ENCODE measurements at places on chromosomes 6 and 20.
A peak's percentile ranks its signal among the peaks of the same experiment; 100 is the strongest.

- DNase-seq = no peak
Observed at GRCh38 chr6:4071330-4071729, 7.6 kb downstream of the FAM217A start.

DNA sequence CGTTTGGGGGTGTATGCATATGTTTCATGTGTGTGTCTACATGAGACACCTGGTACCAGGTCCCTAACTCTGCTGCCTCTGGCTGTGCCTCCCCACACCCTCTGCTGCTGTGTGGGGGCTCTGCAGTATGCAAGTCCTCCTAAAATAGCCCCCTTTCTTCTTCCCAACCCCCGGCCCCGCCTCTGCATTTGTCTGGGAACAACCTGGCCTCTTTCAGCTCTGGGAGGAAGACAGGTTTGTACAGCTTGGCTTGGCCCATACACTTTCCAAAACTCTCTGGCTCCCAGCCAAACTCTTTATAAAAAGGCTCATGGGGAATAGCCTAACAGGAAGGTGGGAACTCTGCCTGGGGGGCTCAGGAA lies 27.1 kb upstream of the EMILIN3 start:
- no peak for DNase-seq

DNA sequence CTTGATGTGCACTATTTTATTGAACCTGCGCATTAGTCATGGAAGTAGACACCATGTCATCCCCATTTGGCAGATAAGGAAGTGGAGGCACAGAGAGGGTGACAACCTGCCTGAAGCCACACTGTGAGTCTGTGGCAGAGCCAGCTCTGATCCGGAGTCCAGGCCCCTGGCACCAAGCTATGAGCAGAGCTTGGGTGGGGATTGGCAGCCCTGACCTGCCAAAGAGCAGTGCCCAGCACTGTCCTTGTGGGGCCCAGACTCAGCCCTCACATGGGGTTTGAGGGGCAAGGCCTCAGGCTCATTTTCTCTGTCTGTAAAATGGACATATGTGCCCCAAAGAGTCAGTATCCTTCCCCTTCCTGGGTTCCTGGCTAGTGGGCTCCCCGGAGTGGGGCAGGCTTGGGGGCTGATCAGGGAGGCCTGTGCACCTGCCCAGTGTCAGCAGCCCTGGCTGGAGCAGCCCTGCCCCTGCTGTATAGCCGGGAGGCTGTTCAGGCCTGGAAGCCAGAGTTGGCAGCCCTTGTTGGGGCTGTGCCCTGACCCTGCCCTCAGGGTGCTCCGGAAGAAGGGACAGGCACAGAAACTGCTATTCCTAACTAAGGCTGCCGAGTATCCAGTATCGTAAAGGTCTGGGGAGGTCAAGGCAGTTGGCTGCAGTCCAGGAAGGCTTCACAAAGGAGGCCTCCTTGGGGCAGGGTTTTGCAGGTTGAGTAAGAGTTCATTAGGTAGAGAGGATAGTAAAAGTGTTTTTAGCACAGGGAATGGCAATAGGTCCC lies 38.7 kb downstream of the TGM2 start:
- DNase-seq = no peak

- DNase-seq = no peak
Observed at GRCh38 chr6:456887-457286, 65.3 kb downstream of the IRF4 start.

GRCh38 chr6:158225767-158226166 lies 57.6 kb downstream of the GTF2H5 start:
- DNase-seq = no peak

DNA sequence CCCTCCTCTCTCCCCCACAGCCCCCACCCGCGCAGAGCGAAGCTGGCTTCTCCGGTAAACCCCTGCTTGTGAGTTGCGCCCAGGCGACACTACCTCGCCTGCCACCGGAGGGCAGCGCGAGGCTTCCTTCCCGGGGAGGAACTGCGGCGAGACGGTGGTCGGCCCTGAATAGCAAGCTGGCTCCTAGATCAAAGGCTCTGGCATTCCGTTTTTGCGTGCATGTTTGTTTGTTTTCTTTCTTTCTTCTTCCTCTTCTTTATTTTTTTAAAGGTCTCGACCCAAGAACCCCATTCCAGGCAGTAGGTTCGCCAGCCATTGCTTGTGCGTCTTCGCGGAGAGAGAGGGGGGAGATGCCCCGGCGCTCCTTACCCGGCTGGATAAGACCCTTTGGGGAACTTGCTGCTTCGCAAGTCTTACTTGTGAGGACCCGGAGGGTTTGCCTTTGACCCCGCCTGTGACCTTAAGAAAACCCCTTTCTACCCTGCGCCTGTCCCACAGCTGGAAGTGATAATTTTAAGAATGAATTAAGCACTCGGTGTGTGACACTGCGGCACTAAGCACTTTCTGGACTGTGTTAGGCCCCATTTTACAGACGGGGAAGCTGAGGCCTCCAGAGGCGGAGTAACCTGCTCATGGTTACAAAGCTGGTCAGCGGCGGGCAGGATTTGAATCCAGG lies 92.7 kb upstream of the SIRPA start:
- DNase-seq = peak; percentile 81

DNA sequence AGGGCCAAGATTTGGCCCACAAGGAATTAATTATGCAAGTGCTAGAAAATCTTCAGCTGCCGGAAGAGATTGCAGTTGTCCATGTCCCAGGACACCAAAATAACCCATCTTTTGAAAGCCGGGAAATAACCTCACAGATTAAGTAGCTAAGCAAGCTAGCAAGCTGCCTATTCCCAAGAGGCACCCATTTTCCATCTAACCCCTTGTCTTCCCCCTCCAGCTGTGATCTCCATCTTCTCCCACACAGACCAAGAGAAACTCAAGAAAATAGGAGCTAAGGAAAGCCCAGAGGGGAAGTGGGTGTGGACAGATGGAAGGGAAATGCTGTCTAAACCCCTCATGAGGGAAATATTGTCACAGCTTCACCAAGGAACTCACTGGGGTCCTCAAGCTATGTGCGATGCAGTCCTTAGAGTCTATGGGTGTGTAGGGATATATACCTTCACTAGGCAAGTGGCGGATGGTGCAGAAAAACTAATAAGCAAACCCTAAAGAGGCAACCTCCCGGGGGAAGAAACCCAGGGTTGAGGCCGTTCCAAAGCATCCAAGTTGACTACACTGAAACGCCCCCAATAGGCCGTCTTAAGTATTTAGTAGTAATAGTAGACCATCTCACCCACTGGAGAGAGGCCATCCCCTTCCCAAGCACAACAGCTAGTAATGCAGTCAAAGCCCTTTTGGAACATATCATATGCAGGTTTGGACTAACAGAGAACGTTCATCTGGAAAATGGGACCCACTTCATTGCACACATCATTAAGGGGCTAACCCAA lies 64.3 kb upstream of the PRSS16 start:
- no peak for DNase-seq

DNA sequence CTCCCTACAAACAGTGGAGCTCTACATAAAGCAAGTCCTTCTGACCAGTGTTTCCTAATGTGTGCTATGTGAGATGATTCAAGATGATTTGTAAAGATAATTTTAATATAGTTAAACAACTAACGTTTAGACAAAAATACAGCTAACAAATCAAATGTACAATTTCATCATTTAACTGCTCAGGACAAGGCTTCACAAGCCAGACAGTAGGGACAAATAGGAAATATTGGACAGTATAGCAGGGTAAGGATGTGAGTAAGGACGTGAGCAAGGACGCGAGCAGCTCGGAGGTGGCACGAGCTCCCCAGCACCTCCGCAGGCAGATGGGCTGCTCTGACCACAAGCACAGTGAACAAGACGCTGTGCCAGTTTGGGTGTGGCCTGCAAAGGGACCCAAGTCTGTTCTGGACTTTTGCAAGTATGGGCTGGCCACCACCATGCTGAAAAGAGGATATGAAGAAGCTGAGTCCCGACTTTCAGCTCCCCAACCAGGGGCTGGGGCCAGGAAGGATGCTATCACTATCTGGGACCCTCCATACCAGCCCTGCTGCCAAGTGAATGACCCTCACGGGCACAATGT lies 14.5 kb downstream of the DIDO1 start:
- DNase-seq = no peak

DNA sequence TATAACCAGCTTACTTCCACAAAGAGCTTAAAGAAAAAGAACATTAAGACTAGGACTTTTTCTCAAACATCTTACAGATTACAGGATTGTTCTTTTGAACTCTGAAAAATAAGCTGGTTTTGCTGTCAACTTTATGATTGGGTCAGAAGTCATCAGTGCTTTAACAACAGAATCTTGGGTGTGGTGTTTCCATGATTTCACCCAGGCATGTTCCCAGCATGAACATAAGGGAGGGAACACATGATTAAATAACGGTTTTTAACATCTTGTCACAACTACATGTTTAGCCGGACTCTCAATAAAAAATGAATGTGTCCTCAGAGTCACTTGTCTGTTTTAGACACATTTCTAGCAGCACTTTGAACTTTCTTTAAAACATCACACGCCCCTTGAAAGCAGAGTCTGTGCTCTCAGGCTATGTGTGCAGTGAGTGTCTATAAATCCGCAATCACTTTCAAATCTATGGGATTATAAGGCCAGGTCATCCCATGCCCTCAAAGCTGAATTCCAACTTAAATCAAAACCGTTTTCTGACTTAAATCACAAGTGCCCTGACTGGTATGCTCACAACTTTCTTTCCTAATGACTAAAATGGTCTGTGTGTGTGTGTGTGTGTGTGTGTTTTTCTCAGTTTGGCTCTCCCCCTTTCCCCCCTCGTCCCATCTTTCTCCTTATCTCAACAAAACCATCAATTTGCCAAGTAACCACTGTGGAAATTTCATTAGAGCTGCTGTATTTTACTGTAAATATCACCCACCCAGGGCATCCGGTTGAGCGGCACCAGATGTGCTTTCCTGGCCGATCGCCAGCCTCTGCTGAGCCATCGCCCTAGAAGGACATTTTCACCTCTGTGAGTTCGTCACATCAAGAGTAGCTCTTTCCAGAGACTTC lies 216.8 kb upstream of the DTNBP1 start:
- DNase-seq = no peak

- no peak for DNase-seq
Observed at GRCh38 chr6:17473554-17473953, 80.2 kb downstream of the CAP2 start.

DNA sequence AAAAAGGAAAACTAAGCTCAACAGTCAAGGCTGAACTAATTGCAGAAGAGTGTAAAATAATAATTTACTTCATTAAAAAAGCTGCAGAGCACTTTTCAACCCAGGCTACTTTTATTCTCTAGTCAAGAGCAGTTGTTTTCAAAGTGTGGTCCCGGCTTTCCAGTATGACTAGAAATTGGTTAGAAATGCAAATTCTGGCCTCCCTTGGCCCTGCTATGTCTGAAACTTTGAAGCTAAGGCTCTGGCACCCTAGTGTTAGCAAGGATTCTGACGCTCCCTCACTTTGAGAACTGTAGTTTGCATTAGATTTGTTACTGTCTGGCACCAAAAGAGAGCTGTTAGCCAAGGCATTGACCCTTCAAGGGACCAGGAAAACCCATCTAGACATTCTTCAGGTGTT lies 9.5 kb upstream of the NXT1 start:
- no peak for DNase-seq

DNA sequence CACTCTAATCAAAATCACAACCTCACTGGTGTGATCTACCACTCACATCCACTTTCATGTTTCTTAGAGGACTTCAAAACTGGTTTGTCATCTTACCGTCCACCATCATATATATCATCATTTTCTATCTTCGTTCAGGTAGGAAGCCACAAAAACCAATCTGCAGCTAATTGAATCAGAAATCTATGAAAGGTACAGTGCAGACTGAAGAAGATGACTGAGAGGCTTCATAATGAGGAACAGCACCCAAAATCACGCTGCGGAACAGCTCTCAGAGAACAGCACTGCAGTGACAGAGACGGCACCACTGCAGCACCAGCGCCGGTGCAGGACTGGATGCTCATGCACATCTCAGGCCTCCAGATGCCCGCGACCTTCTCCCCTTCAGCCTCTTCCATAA lies 13.0 kb downstream of the GMDS start:
- DNase-seq = no peak

- no peak for DNase-seq
Observed at GRCh38 chr6:44043479-44044153, 83.6 kb downstream of the MRPL14 start.

GRCh38 chr6:156848123-156848522 lies 70.9 kb downstream of the ARID1B start:
- no peak for DNase-seq

GRCh38 chr6:156840136-156840535 lies 63.0 kb downstream of the ARID1B start:
- no peak for DNase-seq

DNA sequence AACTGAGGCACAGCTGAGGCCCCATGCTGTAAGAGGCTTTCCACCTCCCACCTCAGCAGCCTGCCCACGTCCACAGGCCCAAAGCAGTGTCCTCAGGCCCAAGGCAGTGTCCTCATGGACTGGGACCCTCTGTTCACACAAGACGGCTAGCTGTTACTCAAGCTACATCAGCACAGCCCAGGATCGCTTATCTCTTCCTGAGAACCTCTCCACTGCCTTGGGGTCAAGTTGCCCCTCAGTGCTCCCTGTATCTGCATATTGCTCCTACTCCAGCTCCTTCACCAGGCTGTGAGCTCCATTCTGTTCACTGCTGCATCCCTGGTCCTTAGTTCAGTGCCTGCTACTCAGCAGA lies 208.8 kb upstream of the TAB2 start:
- DNase-seq = no peak

DNA sequence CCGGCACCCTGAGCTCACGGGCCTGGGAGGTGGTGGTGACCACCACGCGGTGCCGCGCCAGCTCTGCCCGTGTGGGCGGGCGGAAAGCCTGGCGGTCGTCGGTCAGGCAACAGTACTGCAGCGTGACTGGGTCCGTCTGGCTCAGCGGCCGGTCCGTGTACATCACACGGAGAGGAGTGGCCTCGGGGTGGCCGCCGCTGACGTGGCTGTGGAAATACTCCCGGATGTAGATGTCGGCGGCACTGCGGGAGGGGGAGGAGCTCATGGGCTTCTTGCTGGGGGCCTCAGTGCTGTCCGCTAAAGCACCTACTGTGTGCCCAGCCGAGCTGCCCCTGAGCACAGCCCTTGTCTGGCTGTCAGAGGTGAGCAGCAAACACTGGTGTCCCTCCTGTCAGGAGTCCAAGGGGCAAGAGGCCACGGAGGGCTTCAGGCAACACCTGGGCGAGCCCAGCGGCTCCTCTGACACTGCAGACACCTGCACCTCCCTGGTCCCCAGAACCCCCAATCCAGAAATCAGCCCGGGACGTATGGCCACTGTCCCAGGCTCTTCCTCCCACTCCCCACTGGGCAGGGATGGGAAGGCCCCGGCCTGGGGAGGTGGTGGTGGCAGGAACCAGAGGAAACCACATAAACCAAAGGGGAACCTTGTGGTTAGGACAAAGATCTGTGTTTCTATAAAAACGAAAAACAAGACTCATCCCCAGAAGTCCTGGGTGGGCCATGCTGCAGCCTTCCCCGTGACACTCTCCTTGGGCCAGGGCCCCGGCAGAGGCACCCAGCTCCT lies 6.5 kb downstream of the HELZ2 start:
- DNase-seq = no peak

DNA sequence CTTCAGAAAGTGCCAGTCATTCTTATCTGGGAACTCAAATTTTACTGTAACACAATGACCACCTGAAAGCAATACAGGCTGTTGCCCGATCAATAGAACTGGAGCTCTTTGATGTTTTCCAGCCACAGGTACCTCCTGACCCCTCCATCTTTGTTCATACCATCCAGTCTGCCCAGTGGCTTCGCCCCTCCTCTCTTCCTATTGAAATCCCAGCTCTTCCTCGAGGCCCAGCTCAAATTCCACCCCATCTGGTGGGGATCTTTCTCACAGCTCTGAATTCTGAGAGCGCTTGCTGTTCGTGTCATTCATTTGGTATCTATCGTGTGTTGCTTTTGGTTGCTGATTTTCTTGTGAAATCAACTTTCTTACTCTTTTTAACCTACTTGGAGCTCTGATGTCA lies 87.9 kb upstream of the CNKSR3 start:
- no peak for DNase-seq
